Fibroblast of skin of right biceps (primary cell): ENCODE measurements at places on chromosomes 12 and 14.

DNA sequence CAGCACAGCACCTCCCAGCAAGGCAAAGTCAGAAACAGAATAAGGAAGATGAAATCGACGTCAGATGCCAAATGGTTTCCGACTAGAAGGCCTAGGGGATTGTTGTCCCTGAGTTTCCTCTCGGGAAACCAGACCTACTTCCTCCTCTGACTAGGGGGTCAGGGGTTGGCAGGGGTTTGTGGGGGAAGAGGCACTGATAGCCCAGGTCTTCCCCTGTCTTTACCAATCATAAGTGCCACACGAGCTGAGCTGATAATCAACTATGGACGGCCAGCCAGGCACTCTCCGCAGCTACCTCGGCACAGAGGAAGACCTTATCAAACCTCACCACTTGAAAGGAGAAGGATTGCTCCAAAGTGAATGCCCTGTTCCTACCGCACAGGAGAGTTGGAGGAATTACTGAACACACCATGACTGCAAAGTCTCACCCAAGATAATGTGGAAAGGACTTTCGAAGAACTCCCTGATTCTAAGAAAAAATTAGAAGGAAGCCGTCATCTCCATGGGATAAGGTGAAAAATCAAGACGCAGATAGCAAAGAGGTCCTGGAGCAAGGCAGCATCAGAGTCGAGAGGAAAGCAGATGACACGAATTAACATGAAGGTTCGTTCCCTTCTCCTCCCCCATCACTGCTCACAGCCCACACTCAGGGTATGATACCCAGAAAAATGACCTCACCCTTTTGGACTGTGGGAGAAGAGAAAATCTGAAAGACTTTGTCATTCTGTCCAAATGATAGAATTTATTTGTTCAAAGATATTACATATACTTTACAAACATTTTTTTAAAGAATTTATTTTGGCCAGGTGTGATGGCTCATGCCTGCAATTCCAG is 77.7 kb upstream of the MED13L start:
- peak; percentile 49 for DNase-seq

GRCh38 chr14:101078892-101079221 is 175.3 kb upstream of the RTL1 start:
- DNase-seq, result no peak

DNA sequence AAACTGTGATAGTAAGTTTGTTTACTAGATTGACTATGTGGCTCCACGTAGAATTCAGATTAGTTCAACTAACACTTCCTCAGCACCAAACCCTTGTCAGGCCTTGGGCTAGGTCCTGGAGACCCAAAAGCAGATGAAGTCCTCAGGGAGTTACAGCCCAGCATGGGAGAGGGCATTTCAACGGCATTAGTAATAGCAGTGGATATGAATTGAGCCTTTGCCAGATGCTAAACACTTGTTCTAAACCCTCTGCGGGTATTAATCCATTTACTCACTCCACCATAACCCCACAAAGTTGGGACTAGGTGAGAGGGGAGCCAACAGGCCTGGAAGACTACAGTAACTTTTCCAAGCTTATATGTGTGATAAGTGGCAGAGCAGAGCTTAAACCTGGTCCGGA is 714.6 kb downstream of the DIO2 start:
- DNase-seq, result peak; percentile 8

DNA sequence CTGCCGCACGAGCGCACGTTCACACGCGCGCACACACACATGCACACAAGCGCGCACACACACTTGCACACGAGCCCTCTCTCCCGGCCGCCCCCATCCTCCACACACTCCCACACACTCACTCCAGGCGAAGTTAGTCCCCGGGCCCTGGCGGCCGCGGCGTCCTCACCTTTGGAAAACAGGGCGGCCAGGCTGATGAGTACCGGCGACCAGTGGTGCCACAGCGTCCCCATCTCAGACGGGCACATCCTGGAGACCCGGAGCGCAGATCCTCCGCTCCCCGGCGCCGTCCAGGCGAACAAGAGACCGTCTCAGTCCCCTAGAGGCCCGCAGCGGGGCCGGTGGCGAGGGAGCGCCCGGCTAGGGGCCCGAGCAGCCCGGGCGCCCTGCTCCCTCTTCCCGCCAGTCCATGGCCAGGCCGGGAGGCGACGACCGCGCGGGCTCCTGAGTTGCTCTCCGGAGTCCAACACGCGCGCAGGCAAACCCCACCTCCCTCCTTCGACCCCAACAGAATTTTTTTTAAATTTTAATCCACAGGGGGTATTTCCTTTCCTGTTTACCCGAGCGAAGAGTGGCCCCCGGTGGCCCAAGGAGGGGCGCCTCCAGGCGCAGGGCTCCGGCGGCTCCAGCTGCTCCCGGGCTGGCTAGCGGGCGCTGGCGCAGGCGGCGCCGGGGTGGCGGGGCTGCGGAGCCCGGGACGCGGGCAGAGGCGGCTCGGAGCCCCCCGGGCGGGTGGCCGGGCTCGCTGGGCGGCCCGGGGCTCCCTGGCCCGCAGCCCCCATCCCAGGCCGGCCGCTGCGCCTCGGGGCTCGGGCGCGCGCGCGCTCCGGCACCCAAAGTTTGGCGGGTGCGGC is 506 bp downstream of the TMEM132D start:
- DNase-seq, result no peak

DNA sequence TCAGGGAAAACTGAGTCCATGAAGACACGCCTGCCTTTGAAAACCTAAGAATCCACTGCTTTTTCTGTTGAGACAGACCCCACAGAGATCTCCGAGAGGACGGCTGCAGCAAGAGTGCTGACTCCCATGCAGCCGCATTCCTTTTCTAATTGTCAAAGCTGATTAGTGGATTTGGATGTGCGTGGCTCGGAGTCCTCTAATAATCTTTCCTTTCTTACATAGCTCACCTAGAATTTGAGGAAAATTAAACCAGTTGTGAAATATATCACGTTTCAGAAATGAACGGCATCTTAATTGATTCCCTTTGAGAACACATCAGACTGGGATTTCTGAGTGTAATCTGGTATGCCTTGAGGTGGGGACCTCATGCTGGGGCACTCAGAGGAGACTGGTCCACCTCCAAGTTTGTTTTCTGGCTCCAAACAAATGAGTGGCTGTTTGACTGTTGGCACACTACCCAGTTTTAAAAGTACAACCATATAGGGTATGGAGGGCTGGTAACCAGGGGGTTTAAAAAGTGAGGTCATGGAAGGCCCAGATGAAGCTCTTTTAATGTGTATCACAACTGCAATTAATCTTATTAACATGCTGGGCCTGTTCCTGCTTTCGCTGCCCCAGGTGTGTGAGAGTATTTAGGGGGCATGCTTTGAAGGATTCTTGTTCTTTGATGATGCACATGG is 63.3 kb downstream of the RASSF3 start:
- DNase-seq, result peak; percentile 76

DNA sequence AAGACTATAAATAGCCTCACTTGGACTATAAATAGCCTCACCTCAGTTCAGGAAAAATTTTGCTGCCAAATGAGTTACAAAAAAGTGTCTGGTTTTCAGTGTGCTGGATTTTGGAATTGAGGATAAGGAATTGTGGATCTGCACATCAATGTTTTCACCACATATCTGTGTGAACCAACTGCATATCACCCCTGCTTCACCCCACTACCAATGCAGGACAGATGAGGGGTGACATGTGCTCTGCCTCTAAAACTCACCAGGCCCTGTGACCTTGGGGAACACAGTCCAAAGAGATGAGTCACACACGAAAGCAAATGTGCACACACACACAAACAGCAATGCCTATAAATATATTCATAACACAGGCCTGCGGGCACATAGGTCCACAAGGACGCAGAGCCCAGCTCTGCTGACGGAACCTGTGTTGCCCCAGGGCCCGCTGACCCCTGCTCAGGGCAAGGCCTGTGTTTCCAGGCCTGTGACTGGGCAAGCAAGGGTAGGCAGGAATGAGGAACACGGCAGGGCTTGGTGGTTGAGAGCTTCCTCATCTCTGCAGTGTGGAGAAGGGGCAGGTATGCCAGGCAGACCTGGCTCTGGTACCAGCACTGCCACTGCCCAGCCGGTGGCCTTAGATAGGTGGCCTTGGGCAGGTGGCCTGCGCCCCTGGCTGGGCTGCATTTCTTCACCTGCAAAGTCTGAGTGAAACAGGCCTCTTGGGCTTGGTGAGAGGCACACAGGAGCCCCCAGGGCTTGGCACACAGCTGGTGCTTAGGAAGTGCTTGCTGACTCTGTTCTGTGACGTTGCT is 82.4 kb downstream of the ARL6IP4 start:
- DNase-seq, result peak; percentile 70

GRCh38 chr14:68219407-68219806 is 399.8 kb downstream of the RAD51B start:
- no peak for DNase-seq

- no peak for DNase-seq
Measured at GRCh38 chr14:74784634-74785033, 21.5 kb downstream of the YLPM1 start.

- no peak for DNase-seq
Measured at GRCh38 chr14:68268197-68268596, 448.6 kb downstream of the RAD51B start.

GRCh38 chr14:29461101-29461500 is 466.5 kb downstream of the PRKD1 start:
- DNase-seq, result no peak

- no peak for DNase-seq
Measured at GRCh38 chr12:39846304-39846703, 226.7 kb upstream of the ABCD2 start.

DNA sequence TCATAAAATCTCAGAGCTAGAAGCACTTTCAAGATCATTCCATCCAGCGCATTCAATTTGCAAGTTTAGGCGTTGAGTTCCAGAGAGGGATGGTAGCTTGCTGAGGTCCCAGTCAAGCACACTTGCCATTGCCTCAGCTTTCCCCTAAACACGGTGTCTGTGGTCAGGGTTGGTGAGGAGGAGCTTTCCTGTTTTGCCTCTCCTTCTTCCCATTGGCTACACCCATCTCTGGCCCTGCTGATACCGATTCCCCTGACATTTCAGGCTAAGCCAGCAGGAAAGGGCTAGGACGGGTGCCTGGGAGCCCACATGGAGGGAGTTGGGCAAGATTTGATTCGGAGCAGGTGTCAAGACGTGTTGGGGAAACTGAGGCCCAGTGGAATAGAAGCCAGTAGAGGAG is 9.1 kb downstream of the NFATC4 start:
- no peak for DNase-seq

DNA sequence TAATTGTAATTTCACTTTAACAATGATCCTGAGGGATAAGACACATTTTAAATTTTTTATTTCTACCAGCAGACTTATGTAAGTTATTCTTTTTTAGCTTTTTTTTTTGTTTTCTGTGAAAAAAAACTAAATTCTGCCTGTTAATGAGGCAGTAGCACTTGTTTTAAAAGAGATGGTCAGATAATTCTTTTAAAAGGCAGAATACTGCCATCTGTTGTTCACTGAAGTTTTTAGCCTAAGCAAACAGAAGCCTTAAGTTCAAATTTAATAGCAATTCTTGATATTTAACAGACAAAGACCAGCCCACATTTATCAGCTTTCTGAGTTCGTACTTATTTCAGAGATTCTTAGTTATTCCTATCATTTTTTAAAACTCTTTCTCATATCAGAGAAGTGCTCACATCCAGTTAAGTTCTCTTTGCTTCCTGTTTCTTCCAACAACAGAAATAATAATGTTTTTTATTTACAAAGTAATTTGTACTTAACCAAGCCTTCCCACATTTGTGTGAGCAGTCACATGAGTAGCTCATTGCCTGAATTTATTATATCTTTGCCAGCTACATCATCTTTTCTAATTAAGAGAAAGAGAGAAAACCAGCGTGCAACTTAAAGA is 93.4 kb upstream of the SLCO1C1 start:
- DNase-seq, result peak; percentile 49

GRCh38 chr14:104970231-104971068 is 7.7 kb downstream of the AHNAK2 start:
- peak; percentile 88 for DNase-seq

- no peak for DNase-seq
Measured at GRCh38 chr12:27099629-27100028, 17.3 kb upstream of the C12orf71 start.

- peak; percentile 34 for DNase-seq
Measured at GRCh38 chr12:27015730-27016076, 1.5 kb upstream of the TM7SF3 start.

- DNase-seq, result no peak
Measured at GRCh38 chr12:119644930-119645329, 23.0 kb upstream of the PRKAB1 start.

- no peak for DNase-seq
Measured at GRCh38 chr12:46965137-46965536, 114.3 kb upstream of the PCED1B start.

DNA sequence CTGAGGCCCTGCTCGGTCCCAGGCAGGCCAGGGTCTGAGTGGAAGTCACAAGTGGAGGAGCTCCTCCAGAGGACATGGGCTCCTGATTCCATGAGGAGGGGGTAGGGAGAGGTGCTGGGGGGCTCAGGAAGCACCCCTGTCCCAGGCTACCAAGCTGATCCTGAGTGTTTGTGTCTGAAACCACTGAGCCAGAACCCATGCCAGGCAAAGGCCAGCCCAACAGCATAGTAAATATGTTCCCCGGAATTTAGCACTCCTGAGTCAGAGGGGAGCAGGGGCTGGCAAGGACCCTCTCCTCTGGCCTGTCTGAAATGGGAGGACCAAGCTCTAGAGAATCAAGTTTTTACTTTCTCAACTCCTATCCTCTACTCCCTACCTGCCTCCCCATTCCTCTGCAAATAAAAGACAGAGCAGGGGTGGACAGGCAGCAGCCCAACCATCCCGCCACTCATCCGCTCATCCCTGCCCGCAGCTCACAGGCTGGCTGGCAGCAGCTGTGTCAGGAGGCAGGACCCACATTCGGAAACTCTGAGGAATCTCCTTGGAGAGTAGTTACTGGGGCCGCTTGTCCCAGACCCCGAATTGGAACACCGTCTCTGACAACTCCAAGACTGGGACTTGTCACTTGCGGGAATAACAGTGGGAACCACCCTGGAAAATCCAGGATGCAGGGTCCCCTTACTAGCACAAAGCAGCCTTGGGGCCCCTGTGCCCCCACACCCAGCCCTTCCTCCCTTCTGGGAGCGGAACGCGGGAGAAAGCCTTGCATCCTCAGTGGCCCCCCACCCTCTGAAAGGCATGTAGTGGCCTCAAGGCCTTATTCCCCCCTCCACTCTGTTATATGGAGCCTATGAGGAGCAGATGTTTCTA is 102.5 kb downstream of the ZFP36L1 start:
- DNase-seq, result no peak

DNA sequence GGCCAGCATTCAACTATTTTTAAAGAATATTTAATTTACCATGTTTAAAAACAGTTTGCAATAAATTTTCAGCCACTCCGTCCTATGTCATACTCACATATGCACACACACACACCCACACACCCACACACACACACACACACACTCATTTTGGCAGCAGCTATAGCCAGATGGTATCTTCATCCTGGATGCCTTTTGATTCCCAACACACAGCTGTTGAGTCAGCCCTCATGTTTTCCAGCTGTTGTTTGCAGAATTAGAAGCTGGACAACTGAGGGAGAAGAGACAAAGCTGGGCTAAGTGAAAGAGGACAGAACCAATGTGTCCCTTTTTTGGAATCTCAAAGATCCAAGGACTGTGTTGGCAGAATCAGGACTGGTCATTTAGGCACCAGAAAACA is 80.0 kb upstream of the EGLN3 start:
- peak; percentile 36 for DNase-seq
